ENCODE measurements at places on chromosomes 2 and 18. TPM values are rescaled to one million over a fixed set of nuclear protein-coding genes. Genes with fewer than 3 reads are reported as not detected.

GRCh38 chr2:235727174-235727573, 233.3 kb downstream of the AGAP1 start:
- H3K4me3 ChIP-seq, result no peak overlapping the region
- no peaks in the 10 kb centered on the region for H3K36me3 ChIP-seq
- H3K4me1 ChIP-seq, result no peaks in the 10 kb centered on the region
- H3K27me3 ChIP-seq, result no peaks in the 10 kb centered on the region
- DNase-seq, result no peak

GRCh38 chr2:133661392-133661791, 93.1 kb upstream of the NCKAP5 start:
- no peaks in the 10 kb centered on the region for H3K27me3 ChIP-seq
- H3K4me1 ChIP-seq, result peaks cover 3% of the 10 kb centered on the region
- H3K27ac ChIP-seq, result no peak overlapping the region
- no peaks in the 10 kb centered on the region for H3K36me3 ChIP-seq
- no peak for DNase-seq

The UBXN4 gene
- 31.3 TPM for polyA plus RNA-seq

The AQP12A gene
- polyA plus RNA-seq, result not detected

The ANTXR1 gene
- polyA plus RNA-seq, result 3.7 TPM

Measured in endothelial cell of umbilical vein (primary cell).